NCI-H1694 (cell line): ENCODE measurements at places on chromosomes 11 and 22.

GRCh38 chr11:66277471-66278362 is at the start of gene CNIH2:
CNIH2 (plus strand) TSS chr11:66278175; CDS start chr11:66278457, 282 bp downstream.
- DNase-seq = no peak

- DNase-seq = no peak
Measured at GRCh38 chr22:19066531-19067271, 55.5 kb downstream of the DGCR2 start.

GRCh38 chr11:78930810-78931523 is 356.3 kb upstream of the NARS2 start:
- no peak for DNase-seq

DNA sequence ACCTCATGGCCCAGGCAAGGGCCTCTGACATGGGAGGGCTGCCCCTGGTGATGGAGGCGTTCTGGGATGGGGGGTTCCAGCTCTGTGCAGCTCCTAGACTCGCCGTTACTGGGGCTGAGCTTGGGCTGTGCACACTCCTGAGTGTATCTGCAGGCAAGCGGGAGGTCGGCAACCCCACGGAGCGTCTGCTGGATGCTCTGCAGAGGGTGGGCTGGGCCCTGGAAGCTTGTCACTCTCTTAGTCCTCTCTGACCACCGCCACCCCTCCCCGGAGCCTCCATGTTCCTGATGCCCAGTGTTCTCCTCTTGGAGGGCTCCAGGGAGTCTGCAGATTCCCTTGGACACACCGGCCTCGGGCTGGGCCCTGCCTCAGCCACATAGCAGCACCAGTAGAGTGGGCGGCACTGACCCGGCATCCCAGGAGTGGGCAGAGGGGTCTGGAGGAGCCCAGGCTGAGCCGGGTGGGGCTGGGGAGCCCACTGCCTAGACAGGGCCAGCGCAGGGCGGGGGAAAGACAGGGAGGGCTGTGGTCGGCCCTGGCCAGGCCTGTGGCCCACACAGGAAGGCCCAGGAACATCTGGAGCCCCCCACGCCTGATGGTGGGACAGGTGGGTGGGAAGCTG is 20.6 kb upstream of the MUC5B start:
- DNase-seq = no peak

DNA sequence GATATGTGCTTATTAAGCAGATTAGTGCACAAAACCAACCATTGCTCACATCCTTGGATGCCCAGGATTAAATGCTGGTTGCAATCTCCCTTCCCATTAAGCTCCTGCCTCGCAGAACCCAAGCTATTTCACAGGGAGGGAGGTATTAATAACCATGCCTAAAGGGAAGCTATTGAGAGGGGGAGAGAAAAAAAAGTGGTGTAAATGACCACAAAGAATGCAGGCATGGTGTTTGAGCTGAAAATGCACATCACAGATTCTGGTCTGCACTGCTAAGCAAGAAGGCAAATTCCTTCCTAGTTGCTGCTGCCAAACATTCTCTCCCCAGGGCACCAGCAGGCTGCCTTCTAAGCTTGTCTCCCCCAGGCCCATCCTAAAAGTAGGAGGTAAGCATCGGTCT is 92.0 kb upstream of the ISX start:
- no peak for DNase-seq

- DNase-seq = no peak
Measured at GRCh38 chr11:35304386-35304775, 115.0 kb downstream of the SLC1A2 start.

DNA sequence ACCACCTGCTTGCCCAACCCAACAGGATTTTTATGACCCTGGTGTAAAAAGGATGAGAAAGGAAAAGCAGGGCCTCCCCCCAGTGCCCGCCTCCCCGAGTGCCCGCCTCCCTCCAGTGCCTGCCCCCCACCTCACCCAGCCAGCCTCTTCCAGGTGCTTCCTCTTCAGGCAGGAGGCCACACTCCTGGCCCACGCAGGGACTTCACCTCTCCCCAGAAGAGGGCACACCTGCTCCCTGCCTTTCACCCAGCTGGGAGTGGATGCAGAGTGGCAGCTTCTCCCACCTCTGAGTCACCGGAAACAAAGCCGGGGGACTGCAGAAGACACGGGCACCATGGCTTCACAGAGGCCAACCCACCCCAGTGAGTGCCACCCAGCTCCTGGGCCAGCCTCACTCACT is 16.1 kb downstream of the CPT1A start:
- no peak for DNase-seq

- DNase-seq = no peak
Measured at GRCh38 chr11:132343445-132344175, 973.2 kb downstream of the NTM start.
